IMR-90 (cell line): ENCODE measurements at places on chromosomes 1 and 21. TPM values are rescaled to one million over a fixed set of nuclear protein-coding genes. Genes with fewer than 3 reads are reported as not detected.
A peak's percentile ranks its signal among the peaks of the same experiment; 100 is the strongest.

GRCh38 chr1:60563777-60564535 is 490.4 kb upstream of the C1orf87 start:
- H3K27ac ChIP-seq: no peak overlapping the region
- H3K36me3 ChIP-seq: no peaks in the 10 kb centered on the region

Gene ARID1A
- 39.4 and 40.7 TPM in 2 replicates for polyA plus RNA-seq

DNA sequence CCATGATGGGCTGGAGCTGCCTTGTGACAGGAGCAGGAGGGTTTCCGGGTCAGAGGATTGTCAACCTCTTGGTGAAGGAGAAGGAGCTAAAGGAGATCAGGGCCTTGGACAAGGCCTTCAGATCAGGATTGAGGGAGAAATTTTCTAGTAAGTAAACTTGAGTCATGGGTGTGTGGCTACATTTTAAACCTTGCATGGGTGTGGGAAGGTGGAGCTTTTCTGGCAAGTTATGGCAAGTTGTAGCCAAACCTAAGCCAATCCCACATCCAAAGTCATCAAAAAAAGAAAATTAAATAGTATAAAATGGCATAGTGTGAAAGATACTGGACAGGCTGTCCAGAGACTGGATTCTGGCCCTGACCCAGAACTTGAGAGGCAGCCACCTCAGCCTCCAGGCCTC is 39.8 kb upstream of the HSD3B1 start:
- H3K4me3 ChIP-seq: no peak overlapping the region
- DNase-seq: no peak
- no peaks in the 10 kb centered on the region for H3K27me3 ChIP-seq
- H3K4me1 ChIP-seq: no peaks in the 10 kb centered on the region
- no peak overlapping the region for H3K27ac ChIP-seq

DNA sequence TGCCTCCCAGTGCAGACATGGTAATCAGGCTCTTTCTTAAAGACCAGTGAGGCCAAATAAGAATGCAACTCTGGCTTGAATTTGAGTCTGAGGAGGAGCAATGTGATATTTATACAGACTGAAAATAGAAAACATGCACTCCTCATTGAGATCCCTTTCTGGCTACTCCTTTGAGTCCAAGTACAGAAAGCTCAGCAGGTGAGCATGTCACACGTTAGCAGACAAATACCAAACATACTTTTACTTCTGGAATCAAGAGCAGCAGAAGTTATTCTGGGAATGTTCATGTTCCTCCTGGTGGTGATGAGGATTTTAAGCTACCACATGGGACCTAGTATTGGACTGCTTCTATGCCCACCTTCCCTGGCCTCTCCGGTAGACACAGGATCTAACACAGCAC is 48.3 kb downstream of the PGBD5 start:
- no peak for DNase-seq
- no peaks in the 10 kb centered on the region for H3K4me1 ChIP-seq
- H3K27me3 ChIP-seq: no peaks in the 10 kb centered on the region

- H3K27ac ChIP-seq: no peak overlapping the region
- H3K4me3 ChIP-seq: no peak overlapping the region
- no peaks in the 10 kb centered on the region for H3K36me3 ChIP-seq
- no peaks in the 10 kb centered on the region for H3K4me1 ChIP-seq
- H3K27me3 ChIP-seq: no peaks in the 10 kb centered on the region
- no peak for DNase-seq
Observed at GRCh38 chr1:176460544-176461336, 2.2 kb upstream of the PAPPA2 start.

Gene CNTN2
- not detected in 2 replicates for polyA plus RNA-seq

DNA sequence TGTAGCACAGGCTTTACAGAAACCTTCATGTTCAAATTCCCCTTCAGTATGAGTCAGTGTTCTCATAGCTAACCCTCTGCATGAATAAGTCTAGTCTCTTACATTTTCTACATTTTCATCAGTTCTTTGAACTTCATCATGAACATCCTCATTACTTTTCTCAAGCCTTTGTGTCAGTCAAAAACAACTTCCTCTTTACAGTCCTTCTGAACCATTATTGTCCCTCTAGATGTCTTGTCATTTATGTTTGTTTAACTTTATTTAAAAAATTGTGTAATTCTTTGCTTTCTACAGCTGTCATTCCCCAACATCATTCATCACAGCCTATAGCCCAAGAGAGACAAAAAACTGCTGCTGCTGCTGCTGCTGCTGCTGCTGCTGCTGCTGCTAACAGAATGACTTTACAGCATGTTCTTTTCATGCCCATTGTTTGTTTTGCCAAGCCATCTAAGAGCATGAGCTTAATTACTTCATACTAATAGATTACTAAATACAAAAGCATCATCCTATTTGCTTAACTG is 133.1 kb downstream of the LRRC40 start:
- H3K4me1 ChIP-seq: peaks cover 6% of the 10 kb centered on the region
- peak; percentile 79 for DNase-seq
- H3K4me3 ChIP-seq: no peak overlapping the region
- H3K36me3 ChIP-seq: no peaks in the 10 kb centered on the region
- no peaks in the 10 kb centered on the region for H3K27me3 ChIP-seq

DNA sequence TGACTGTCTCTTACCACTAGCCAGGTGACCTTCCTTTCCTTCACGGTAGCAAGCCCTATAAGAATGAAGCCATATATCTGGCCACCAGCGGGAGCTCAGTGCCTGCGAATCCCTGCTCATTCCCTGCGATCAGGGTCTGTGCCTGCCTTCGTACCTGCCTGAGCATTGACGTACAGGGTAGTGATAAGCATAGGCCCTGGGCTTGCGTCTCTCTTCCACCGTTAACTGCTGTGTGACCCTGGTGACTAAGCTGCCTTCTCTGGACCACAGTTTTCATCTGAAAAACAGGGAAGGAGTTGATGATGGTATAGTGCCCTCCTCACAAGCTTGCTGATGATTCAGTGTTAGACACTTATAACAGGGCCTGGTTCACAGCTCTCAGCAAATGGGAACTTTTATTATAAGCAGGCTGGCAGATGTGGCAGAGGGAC is 4.1 kb downstream of the ZC3H12A start:
- DNase-seq: peak; percentile 77
- H3K4me3 ChIP-seq: no peak overlapping the region
- peaks cover 47% of the 10 kb centered on the region for H3K4me1 ChIP-seq

DNA sequence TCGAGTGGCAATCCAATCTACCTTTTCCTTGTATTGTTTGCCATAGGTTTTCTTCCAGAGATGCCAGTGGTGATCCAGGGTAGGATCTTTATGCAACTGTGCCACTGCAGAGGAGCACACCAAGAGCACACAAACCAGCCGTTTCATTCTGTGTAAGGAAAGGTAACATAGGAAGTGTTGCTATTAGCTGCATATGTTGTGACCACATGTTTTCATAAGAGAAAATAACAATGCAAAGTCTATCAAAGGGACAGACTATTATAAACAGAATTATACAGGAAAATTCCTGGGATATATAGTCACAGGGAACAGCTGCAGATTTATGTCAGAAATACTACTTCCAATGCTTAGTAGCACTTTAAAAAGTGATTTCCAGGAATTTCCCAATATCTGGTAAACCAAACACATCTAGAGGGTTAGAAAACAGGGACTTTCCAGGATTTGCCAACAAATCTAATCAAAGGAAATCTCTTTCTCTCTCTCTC is 919 bp downstream of the CTSS start:
- no peaks in the 10 kb centered on the region for H3K27me3 ChIP-seq
- no peak overlapping the region for H3K4me3 ChIP-seq
- peak; percentile 97 for DNase-seq

GRCh38 chr1:46599059-46599970 is 4.8 kb downstream of the MKNK1 start:
- H3K4me3 ChIP-seq: no peak overlapping the region
- H3K36me3 ChIP-seq: peaks cover 1% of the 10 kb centered on the region; the same call in 1 of the 2 replicates
- no peak for DNase-seq
- H3K27me3 ChIP-seq: no peaks in the 10 kb centered on the region

DNA sequence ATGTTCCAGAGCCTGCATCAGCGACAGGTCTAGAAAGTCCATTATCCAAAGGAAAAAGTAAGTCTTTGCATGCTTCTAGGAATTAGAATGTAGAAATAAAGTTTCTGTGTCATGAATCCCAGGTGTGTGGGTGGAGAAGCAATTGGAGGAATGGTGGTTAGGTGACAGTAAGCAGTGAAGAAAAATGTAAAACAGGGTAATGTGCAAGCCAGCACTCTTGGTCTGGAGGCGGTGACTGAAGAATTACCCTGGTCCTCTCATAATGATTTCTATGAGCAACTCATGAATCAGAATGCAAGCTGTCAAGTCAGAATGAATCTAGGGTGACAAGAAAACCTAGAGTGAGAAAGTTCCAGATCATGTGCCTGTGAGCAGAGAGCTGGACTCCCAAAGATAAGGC is 33.6 kb downstream of the PLPPR4 start:
- H3K4me3 ChIP-seq: no peak overlapping the region
- no peaks in the 10 kb centered on the region for H3K36me3 ChIP-seq
- H3K27me3 ChIP-seq: no peaks in the 10 kb centered on the region
- H3K27ac ChIP-seq: no peak overlapping the region
- no peaks in the 10 kb centered on the region for H3K4me1 ChIP-seq

GRCh38 chr1:227557962-227558725 is 5.2 kb upstream of the ZNF678 start:
- H3K4me3 ChIP-seq: no peak overlapping the region
- DNase-seq: no peak
- no peak overlapping the region for H3K27ac ChIP-seq
- no peaks in the 10 kb centered on the region for H3K36me3 ChIP-seq
- peaks cover 16% of the 10 kb centered on the region for H3K27me3 ChIP-seq

- no peaks in the 10 kb centered on the region for H3K4me1 ChIP-seq
- H3K4me3 ChIP-seq: no peak overlapping the region
- H3K27me3 ChIP-seq: no peaks in the 10 kb centered on the region
- peaks cover 85% of the 10 kb centered on the region for H3K36me3 ChIP-seq
Observed at GRCh38 chr1:19120070-19120469, 90.0 kb downstream of the UBR4 start.

- H3K27me3 ChIP-seq: peaks cover 9% of the 10 kb centered on the region
- no peak overlapping the region for H3K4me3 ChIP-seq
- no peak overlapping the region for H3K27ac ChIP-seq
- no peaks in the 10 kb centered on the region for H3K36me3 ChIP-seq
Observed at GRCh38 chr1:47395433-47395832, 20.7 kb upstream of the FOXE3 start.
